NCI-H1105 treated with DMSO at 0.1 percent for 48 hours (cell line): ENCODE measurements at places on chromosomes 5 and 9.

GRCh38 chr9:133604214-133604613 is 5.0 kb downstream of the FAM163B start:
- DNase-seq, result peak; percentile 25

DNA sequence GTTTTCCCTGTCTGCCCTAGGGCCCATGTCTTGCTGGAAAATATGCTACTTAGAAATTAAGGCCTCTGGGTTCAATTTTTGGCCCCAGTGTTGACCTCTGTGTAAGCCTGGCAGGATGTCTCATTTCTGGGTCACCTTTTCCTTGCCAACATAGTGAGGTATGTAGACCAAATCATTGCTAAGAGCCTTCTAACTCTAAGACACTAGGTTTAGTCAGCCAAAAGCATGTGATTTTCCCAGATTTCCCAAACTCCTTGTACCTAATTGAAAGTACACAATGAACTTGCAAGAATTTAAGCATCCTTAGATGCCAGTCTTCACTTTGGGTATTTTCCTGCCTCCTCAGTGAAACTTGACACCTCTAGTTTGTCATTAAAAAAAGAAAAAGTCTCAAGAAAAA is 77.0 kb downstream of the GALNT10 start:
- no peak for DNase-seq

GRCh38 chr5:154830596-154830995 is 19.8 kb downstream of the FAXDC2 start:
- DNase-seq, result no peak

- no peak for DNase-seq
Observed at GRCh38 chr9:111994831-111995458, 98.3 kb downstream of the UGCG start.
